ENCODE measurements at places on chromosomes 3 and 15.

DNA sequence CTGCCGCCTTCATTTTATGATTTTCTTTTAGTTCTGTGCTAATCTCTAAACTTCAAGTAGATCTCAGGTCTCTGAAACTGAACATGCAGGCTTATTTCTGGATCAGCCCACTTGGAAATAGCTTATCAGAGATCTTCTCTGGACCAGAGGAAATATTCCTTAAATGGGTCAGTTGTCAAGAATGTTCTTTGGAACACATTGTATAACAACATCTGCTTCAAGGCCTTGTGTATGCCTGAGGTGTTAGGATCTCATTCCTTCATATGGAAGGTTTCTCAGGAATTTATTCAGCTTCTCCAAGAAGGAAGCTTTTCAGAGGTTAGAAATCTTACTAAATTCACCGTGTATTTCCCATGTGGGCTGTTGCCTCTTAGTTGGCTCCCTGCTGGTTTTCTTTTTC lies 47.4 kb downstream of the SYN2 start:
- no peak for DNase-seq

GRCh38 chr15:81454024-81454423 lies 80.0 kb upstream of the TMC3 start:
- no peak for DNase-seq

- DNase-seq = no peak
Measured at GRCh38 chr3:181455276-181455675, 256.4 kb upstream of the SOX2 start.

DNA sequence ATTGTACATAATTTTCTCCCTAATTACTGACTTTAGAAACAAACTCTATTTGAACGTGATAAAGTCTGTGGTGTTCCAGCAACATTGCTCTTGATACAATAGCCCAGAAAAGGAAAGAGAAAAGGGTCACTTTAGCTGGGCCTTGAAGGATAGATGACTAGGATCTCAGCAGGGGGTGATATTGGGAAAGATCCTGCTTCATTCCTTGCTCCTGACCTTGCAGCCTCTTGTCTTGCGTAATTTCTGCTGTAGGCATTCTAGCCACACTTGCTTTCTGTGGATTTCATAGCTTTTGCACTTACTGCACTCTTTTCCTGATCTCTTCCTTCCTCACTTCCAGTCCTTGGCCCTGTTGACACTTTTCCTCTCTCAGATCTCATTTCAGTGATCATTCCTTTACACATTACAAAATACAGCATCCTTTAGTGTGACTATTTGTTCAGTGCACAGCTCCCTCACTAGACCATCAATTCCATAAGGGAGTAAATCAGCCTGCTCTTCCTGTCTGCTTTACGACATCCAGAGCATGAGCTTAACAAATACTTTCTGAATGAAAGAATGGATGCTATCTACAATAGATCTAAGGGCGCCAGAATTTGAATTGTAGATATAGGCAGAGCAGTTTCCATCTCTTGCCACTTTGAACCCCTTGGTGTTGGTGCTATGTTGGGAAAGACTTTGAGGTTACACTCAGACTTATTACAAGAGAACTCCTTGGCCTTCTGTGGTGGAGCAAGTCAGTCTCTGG lies 559.6 kb upstream of the MDFIC2 start:
- DNase-seq = no peak

GRCh38 chr3:148206446-148206845 lies 491.3 kb upstream of the AGTR1 start:
- no peak for DNase-seq

GRCh38 chr3:81029861-81030260 lies 731.6 kb downstream of the GBE1 start:
- DNase-seq = no peak

DNA sequence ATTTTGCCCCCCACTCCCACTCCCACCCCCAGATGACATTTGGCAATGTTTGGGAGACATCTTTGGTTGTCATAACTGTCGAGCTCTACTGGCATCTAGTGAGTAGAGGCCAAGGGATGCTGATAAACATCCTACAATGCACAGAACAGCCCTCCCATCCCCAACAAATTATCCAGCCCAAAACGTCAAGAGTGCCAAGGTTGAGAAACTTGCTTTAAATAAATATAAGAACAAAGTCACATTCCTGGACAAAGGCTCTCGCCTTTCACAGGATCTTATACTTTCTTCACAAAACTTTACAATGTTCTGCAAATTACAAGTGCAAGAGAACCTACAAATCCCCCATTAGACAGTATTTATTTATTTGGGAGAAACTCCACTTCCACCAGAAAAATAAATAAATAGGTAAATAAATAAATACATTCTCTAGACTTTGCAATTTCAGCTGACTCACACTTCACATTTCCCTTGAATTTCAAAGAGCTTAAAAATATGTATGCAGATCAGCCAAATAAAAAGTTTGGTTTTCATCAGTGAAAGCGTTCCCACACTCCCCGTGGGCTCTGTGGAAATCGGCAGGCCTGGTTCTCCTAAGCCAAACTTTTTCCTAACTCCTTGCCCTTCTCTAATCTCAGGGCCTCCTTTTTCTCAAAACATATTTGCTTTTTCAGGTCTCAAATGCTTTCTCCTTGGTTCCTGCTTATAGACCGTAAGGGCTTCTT lies 12.7 kb upstream of the CPA3 start:
- DNase-seq = no peak

DNA sequence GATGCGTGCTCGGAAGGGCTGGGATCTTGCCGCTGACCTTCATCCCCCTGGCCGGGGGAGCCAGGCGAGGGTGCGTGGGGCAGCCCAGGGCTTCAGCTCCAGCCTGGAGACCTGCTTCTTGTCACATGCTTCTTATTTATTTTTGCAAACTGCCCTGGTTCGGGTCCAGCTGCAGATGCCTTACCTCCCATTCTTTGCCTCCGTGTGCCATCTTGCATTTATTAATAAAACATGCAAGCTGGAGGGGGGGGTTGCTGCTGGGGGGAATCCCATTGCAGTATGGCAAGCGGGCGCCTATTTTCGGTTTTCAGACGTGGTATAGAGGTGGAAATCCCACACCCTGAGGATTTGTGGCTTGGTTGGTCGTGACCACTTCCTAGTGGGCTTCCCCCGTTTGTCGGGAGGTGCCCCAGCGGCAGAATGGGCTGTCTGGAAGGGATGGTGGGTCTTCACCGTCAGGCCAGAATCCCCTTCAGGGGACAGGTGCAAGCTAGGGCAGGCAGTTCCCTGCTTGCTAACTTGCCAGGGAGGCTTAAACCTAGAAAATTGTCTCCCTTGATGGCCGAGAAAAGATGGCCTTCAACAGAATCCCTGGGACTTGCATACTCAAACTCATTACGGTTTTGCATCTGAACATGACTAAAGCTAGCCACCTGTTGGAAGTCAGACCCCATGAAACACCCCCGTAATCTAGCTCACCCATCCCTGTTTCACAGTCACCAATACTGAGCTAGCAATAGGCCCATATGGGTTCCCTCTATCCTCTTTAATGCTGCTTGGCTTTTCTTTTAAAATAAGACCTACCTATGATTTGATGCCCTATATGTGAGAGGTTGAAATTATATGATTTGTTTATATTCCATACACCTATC lies 569 bp downstream of the TMEM266 start:
- DNase-seq = no peak

GRCh38 chr3:30719536-30719935 lies 113.1 kb downstream of the TGFBR2 start:
- no peak for DNase-seq

GRCh38 chr15:93179072-93179471 lies 90.1 kb upstream of the RGMA start:
- DNase-seq = no peak

DNA sequence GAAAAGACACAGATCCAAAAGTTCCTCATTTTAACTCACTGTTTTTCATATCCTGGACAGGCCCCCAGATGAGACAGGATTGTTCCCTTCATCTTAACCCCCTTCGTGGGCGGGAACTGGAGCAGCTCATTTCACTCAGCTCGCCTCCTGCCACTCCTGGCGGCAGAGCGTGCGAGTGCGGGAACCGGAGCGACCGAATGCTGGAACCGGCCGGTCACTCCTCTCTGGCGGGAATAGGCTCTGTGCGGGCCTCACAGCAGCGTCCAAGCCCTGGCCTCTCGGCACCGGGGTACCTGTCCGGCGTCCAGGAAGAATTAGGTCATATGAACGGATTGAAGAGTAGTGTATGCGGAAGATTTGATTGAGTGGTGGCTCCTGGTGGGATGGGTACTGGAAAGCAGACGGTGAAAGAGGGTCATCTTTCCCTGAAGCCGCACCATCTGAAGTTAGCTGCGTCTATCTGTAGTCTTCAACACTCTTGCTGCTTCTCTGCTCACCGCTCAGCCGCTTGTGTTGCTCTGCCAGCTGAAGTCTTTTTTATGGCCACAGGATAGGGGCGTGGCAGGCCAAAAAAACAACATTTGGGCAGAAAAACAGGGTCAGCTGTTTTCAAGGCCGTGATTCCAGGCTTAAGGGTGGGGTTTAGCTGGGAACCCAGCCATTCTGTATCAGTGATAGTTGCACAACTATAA lies 42.3 kb upstream of the FXR1 start:
- DNase-seq = no peak

- no peak for DNase-seq
Measured at GRCh38 chr3:159854500-159855124, 134.0 kb upstream of the IL12A start.

DNA sequence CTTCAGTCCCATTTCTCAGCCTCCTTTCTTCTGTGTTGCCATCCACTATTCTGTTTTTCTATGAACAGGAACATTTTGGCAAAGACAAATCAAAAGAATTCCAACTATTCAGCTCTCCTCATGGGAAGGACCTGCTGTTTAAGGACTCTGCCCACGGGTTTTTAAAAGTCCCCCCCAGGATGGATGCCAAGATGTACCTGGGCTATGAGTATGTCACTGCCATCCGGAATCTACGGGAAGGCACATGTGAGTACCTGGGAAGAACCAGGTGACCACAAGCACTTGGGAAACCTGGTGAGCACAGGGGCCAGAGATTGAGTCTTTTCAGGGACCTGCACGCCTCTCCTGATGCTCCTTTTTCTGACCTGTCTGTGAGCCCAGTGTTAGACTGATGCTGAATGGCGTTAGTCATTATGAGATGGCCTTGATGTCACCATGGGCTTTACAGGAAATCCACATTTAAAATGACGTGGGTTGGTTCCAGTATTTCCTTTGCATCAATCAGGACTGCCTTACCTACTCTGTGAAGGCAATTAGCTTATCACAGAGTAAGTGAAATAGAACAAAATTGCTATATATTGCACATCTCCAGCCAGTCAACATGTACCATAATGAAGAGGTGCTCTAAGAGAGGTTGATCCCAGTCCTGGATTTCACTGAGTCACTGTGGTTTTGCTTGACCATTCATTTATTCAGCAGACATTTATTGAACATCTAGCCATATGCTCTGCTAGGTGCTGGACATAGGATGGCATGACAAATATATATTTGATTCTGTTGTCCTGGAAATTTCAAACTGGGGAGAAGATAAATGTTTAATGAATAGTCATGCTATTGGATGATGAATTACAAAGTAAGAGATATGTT lies 11.7 kb downstream of the TF start:
- no peak for DNase-seq

DNA sequence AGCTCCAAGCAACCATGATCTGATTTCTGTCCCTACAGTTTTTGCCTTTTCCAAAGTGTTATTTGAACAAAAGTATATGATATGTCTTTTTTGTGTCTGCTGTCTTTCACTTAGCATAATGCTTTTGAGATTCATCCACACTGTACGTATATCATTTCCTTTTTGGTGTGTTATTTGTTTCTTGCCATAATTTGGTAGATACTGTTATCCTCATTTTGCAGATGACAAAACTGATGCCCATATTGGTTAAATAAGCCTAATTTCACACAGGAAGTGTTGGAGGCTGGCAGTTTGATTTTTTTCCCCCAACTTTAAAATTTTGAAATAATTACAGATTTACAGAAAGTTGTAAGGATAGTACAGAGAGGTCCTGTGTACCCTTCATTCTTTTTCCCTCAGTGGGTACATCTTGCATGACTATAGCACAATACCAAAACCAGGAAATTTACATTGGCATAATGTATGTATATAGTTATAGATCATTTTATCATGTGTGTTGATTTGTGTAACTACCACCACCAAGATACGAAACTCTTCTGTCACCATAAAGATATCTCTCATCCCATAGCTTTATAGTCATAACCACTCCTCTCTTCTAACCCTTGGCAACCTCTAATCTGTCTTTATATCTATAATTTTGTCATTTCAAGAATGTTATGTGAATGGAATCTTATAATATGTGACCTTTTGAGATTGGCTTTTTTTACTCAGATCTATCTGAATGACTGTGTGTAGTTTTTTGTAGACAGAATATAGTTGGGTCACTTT lies 55.6 kb downstream of the RASA2 start:
- DNase-seq = no peak

DNA sequence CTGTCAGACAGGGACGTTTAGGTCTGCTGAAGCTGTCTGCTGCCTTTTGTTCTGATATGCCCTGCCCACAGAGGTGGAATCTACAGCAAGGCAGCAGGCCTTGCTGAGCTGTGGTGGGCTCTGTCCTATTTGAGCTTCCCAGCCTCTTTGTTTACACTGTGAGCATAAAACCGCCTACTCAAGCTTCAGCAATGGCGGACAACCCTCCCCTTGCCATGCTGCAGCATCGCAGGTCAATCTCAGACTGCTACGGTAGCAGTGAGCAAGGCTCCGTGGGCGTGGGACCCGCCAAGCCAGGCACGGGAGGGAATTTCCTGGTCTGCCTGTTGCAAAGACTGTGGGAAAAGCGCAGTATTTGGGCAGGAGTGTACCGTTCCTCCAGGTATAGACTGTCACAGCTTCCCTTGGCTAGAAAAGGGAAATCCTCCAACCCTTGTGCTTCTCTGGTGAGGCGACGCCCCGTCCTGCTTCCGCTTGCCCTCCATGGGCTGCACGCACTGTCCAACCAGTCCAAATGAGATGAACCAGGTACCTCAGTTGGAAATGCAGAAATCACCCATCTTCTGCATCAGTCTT lies 71.4 kb downstream of the SPSB4 start:
- no peak for DNase-seq

GRCh38 chr3:40024526-40024925 lies 215.1 kb downstream of the MYRIP start:
- DNase-seq = no peak

- DNase-seq = no peak
Measured at GRCh38 chr3:124346487-124346886, 354.6 kb upstream of the ROPN1 start.

GRCh38 chr15:58058073-58058472 lies 7.4 kb downstream of the ALDH1A2 start:
- DNase-seq = no peak

DNA sequence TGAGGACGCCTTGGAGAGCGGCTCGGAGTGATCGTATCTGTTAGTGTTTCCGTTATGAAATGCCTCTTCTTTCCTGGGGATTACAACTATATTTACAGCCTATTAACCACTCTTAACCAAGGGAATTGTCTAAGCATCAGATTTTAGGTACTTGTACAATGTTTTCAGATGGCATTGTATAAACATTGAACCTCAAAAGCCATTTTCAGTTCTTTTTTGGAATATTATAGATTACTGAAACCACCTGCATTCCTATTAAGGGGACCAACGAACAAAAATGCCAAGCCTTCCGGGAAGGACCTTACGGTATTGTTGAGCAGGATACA lies 1.1 kb downstream of the NEO1 start:
- DNase-seq = no peak

All from stimulated activated CD4-positive, alpha-beta T cell treated with anti-CD3 and anti-CD28 coated beads, TNF-alpha, amount 100 ng/mL, for 4 hours (primary cell).